ENCODE measurements at places on chromosomes 2 and 18. TPM values are rescaled to one million over a fixed set of nuclear protein-coding genes. Genes with fewer than 3 reads are reported as not detected.

POTEI gene
- 0.08 TPM for total RNA-seq

RAD51AP2 gene
- not detected for total RNA-seq

DSG4 gene
- total RNA-seq, result 0.38 TPM

GRCh38 chr2:230305416-230306275 is 21.3 kb upstream of the SP140L start:
- DNase-seq, result no peak

GRCh38 chr2:173216051-173216450 is 138.6 kb upstream of the CDCA7 start:
- no peak for DNase-seq

GRCh38 chr2:69298261-69298660 is 88.8 kb downstream of the GFPT1 start:
- DNase-seq, result no peak

GRCh38 chr2:165795011-165795410 is 964 bp upstream of the GALNT3 start:
- peak; percentile 35 for DNase-seq

DNA sequence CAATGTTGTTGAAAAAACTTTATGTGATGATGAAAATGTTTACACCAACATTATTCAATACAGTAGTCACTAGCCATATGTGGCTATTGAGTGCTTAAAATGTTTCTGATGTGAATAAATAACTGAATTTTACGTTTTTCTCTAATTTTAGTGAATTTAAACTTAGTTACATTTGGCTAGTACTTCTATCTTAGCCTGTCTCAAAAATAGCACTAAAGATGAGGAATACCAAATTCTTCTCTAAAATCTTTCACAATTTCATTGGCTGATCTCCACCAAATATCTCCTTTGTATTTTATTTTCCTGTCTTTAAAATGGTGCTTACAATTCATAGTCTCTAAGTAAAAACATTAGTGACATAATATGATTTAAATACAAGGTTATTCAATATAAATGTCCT is 83.7 kb upstream of the RND3 start:
- no peak for DNase-seq

GRCh38 chr2:189252991-189253675 is 73.6 kb upstream of the COL5A2 start:
- DNase-seq, result no peak

- no peak for DNase-seq
These were observed 58.9 kb downstream of the TGIF1 start for GRCh38 chr18:3508576-3509549.

DNA sequence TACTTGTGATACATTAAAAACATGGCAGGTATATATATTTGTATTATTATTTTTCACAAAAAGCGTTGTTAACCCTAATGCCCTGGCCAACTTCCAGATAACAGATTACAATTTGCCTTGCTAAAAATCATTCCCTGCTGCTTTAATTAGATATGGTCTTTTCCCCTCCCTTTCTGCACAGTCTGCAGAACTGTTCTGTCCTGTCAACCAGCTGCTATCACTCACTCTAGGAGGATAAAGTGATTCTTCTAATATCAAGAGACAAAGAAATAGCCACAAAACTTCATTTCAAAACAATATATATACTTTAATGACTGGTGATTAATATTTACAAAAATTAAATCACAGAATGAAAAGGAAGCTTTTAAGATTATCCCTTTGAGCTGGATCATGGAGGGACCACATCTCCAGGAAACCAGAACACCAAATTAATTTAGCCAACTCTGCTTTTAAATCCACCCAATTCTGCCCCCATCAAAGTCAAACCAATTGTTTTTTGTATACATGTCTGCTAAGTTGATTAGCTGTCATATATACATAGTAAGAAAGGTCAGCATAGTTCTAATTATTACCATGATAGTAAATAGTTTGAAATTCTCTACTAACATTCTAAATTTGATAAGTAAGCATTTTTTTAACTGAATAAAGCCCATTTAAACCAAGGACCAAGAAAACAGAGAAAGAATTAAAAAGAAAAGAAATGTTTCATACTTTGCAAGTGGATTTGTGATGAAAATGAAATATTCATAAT is 55.7 kb downstream of the RND3 start:
- DNase-seq, result no peak

DNA sequence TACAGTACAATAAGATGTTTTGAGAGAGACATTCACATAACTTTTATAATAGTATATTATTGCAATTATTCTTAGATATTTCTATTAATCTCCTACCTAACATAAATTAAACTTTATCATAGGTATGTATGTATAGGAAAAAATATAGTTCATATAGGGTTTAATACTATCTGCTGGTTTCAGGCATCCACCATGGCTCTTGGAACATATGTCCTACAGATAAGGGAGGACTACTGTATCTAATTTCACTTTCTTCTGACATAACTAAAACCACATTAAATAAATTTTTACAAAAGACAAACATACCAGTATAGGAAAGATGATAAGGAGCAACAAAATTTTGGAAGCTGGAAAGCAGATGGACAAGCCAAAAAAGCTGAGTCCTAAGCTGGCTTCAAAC is 67.9 kb upstream of the TMEM17 start:
- no peak for DNase-seq

All from HT-29 (cell line).